ENCODE measurements at places on chromosomes 1 and 21.
A peak's percentile ranks its signal among the peaks of the same experiment; 100 is the strongest.

DNA sequence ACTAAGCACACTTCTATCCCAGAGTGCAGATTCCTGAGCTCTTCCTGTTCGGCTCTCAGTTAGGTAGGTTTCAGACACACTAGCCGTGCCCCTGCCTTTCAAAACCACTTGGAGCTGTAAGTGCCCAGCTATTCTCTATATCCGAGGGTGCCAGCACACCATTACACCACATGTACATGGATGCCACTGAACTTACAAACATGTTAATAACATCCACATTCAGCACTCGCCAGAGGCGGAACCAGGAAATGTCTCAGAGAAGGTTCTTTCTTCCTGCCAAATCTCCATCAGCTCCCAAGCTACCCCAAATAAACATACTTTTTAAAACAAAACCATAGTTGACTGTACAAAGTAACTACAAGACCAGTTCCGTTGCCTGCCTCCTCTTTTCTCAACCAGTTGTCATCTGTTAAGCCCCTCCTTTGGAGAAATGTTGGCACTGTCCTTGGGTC, 78.4 kb upstream of the CTTNBP2NL start:
- DNase-seq, result no peak

DNA sequence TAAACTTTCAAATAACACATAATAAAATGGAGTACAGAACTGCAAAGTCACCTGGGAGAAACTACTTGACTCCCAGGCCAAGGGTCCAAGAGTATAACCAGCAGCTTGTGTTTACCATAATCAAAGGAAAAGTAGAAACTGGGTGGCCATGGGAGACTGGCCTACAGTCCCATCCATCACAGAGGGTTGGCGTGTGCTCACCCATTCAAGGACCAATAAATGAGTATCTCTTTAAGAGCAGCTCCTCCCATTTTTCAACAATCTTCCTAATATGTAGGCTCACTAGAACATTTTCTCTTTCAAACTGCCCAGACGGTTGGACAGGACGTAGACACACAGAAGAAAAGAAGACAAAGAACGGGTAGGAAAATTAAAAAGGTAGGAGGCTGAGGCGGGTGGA, at the start of gene FMO3:
TSS of gene FMO3 (plus strand) at position 302 of the 400 bp plus-strand sequence. CDS start 1,754 bp downstream, outside the sequence.
- no peak for DNase-seq

- no peak for DNase-seq
Measured at GRCh38 chr1:30877205-30877912, 31.2 kb downstream of the SDC3 start.

GRCh38 chr1:225917536-225917935, 6.5 kb downstream of the PYCR2 start:
- DNase-seq, result no peak

- no peak for DNase-seq
Measured at GRCh38 chr21:38489729-38490128, 8.5 kb downstream of the ERG start.

DNA sequence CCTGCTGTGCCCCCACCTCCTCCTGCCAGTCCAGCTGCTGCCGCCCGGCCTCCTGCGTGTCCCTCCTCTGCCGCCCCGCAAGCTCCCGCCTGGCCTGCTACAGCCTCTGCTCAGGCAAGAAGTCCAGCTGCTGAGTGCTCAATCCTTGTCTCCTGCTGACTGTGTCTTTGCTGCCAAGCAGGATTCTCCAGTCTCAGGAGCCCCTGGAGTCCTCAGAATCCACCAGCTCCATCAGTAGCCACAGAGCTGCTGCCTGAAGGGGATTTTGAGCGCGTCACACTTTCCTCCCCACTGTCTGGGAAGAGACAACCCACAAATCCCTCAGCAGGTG, 973 bp downstream of the KRTAP10-11 start:
- no peak for DNase-seq

DNA sequence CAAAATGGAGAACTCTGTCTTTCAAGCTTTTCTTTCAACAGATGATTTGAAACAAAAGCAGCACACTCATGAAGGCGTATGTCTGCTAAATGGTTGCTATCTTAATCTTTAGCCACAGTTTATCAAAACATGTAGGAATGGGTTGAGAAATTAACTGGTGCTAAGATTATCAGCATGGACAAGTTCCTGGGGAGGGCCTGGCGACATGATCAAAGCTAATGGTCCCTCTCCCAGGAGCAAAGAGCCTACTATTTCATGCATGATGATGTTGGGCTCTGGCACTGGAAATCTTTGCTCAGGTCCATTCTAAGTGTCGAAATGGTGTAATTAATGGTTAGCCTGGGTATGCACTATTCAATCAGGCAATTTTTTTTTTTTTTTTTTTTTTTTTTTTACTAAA, 91.7 kb downstream of the SLC45A1 start:
- no peak for DNase-seq

DNA sequence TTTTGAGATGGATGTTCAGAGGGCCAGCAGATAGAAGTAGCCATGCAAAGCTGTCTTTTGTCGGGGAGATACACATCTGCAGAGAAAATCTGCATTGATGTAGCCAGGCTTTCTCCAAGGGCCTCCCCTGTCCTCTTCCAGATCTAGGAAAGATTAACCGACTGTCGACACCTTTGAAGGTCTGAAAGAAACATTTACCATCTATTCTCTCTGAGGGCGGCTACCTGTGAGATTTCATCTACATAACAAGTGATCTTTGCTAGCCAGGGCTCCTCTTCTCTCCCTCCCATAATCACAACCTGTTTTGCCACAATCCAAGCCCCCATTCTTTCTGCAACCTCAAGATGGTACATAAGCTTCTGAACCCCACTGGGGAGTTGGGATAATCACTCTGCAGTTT, 193.6 kb downstream of the RGS7 start:
- DNase-seq, result no peak

GRCh38 chr1:6245869-6246496, 2.0 kb downstream of the HES3 start:
- peak; percentile 73 for DNase-seq

DNA sequence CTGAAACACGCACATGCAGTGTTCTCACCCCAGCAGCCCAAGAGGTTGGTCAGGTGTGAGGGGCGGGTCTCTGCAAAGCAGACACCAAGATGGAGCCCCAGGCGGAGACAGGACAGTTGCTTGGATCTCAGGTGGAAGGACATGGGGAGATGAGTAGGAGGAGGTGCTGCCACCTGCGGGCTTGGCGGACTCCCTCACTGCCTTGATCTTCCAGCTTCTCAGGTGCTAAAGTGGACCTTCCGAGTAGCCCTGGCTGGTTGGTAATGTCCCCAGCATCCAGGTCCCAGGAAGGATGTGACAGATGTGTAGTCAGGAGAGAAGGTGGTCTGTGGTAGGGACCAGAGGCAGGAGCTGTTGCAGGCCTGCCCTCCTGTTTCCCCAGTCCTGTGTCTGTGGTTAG, 114.1 kb downstream of the AJAP1 start:
- DNase-seq, result no peak

All from H1 (cell line).